ENCODE measurements at places on chromosomes 11 and 22.

DNA sequence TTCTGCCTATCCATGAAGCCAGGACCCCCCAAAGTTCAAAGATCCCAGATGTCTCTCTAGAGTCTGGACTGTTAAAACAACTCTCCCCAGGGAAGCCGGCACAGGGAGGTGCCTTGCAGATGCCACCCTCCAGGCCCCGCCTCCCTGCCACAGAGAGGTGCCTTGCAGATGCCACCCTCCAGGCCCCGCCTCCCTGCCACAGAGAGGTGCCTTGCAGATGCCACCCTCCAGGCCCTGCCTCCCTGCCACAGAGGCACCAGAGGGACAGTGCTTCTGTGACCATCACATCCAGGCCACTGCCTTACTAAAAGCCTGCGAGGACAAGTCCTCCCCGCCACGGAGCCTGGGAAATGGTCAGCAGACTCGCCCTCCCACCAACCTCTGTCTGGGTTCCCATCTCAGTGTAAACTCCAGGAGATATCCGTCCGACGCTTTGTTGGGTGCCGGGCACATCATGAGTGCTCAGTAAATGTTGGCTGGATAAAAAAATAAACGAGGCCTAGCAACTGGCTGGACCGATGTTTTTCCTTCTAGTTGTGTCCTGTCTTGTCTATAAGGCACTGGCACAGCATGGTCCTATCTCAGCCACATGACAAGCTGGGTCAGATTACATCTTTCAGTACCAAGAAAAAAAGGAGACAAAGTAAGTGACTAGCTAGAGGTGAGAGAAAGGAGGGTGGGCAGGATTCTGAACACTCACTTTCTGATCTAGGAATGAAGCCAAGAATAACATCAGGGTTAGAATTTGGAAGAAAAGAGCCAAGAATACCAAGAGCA lies 91.2 kb upstream of the CSNK2A3 start:
- DNase-seq, result no peak

GRCh38 chr11:70668204-70669202 lies 270.2 kb downstream of the CTTN start:
- DNase-seq, result no peak

GRCh38 chr11:118783724-118784495 lies 7.1 kb downstream of the DDX6 start:
- DNase-seq, result no peak

DNA sequence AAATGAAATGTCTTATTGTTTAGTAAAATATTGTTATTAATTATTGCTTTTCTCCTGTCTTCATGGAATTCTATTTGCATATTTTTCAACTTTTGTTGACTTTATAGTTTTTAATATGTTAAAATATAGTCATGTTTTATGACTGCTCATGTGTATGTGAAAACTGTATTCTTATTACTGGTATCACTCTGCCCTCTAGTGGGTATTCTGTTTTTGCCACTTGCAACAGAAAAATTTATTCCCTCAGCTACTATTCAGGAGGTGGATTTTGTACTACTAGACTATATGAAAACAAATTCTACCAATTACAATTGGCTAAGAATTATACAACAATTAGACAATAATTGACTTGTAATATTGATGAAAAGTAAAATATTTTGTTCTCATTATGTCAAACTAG lies 45.0 kb downstream of the OR4C6 start:
- DNase-seq, result no peak

GRCh38 chr22:47406896-47407295 lies 644.4 kb downstream of the TBC1D22A start:
- no peak for DNase-seq

GRCh38 chr11:20493340-20493739 lies 105.8 kb downstream of the PRMT3 start:
- no peak for DNase-seq

DNA sequence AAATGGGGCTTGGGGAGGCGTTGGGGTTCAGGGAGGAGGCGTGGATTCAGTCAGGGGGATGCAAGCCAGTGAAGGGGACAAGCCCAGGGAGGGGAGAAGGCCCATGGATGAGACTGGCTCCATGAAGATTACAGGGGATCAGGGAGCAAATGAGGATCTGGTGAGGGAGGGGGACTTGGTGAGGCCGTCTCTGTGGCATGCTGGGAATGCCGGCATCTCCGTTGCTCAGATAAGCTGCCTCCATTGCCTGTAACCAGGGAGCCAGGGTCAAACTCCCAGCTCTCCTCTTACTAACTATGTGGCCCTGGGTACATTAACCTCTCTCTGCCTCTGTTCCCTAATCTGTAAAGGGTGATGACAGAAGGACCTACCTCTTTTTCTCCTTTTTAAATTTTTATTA lies 38.7 kb downstream of the TPBGL start:
- DNase-seq, result no peak

DNA sequence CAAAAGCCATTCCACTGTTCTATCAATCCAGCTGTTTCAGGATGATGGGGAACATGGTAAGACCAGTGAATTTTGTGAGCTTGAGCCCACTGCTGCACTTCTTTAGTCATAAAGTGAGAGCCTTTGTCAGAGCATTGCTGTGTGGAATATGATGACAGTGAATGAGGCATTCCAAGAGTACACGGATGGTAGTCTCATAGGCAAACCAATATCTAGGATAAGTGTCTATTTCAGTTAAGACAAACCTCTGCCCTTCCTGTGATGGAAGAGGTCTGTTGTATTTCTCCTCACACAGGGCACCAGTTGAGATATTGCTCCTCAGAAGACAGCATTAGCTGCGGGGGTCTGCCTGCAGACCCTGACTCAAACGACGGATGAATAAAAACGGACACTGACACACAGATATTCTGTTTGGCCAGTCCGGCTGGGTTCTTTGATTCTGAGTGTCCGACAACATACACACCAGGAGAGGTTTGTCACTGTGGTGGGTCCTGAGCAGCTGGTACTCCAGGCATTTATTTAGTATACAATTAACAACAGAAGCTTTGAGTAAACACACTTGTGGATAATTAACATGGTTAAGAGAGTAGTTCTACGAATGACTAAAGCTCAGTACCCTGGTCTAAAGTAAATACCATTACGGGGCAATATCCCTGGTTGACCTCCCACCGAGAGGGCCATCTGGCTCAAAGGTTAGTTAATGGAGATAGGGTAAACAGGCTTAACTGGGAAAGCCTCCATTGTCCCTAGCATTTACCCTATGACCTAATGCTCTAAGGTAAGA lies 121.7 kb downstream of the ZNF280B start:
- DNase-seq, result no peak

DNA sequence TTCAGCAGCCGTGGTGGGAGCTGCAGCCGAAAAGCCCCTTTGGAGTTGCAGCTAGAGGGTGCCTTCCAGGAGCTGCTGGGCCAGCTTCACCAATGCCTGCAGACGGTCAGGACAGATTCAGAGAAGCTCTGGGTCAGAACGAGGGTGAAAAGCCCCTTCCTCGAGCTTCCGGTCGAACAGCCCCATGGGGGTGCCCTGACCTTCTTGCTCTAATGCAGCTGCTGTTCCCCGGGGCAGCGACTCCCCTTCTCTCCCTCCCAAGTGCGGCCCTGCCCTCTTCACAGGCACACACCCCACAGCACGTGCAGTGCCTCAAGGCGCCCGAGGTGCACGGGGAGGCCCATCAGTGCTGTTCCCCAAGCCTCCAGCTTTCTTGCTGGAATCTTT lies 9.6 kb upstream of the IFITM3 start:
- no peak for DNase-seq

DNA sequence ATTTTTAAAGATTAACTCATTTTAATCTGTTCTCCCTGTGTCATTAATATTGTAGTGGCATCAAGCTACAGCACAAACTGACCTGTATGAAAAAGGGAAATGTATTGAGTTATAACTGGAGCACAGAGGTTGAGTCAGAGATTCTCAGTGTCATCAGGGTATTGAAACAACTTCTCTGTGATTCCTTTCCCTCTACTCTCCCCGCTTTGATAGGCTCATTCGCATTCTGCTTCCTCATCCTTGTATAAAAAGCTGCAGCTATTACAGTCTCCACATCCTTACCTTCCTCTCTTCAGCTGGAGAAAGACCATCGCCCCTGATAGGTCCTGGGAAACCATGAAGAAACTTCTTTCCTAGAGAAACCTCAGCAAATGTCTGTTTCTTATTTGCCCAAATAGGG lies 90.0 kb downstream of the BDNF start:
- no peak for DNase-seq

DNA sequence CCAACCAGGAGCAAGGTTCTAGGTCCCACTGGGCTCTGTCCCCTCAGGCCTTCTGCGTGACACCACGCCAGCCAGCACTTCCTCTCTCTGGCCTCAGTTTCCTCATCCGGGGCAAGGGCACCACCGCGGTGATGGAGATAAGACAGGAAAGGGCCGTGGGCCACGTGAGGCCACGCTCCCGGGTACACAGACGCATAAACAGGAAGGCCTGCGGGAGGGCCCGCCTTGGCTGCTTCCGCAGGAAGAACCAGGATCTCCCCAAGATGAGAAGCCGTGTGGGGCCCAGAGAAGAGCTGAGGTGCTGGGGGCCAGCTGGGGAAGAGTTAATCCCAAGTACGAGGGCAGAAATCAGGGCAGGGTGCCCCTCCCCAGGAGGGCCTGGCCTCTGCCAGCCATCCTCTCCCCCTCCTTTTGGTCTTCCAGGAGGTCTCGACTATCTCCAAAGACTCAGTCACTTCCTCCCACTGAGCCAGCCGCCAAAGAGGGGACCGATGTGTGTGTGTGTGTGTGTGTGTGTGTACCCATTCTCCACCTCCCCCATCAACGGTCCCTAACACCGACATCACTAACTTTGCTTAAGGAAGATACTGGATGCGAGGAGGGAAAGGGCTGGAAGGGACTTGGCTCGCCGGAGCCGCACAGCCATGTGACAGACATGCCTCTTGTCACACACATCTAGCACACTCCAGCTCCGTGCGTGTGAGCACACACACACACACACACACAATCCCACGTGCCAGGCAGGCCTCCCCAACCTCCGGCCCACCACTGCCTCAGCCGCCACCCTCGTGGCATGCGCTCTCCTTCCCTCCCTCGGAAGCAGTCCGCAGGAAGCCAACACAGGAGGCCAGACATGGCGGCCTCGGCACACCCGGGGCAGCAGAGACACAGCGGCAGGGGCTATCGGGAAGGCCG lies 1.4 kb downstream of the MFNG start:
- no peak for DNase-seq

DNA sequence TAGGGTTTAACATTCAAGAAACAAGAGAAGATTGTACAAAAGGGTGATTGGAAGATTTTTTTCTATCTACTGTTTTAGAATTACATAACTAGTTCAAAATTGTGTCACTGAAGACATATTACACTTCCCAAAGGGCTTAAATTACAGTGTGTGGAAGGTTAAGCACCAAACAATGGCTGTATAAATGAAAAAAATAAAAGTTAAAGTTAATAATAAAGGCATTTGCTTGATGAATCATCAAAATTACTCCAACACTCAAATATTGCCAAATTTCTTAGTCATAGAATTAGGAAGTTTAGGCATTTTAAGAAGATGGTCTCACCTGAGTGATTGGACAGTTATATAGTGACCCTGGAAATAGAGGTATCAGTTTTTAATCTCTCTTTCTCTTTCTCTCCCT lies 227.6 kb upstream of the CARD18 start:
- DNase-seq, result no peak

All from HS-5 (cell line).